ENCODE measurements at places on chromosomes 16 and 17. TPM values are rescaled to one million over a fixed set of nuclear protein-coding genes. Genes with fewer than 3 reads are reported as not detected.

NPIPB8 gene
- not detected for total RNA-seq

DNA sequence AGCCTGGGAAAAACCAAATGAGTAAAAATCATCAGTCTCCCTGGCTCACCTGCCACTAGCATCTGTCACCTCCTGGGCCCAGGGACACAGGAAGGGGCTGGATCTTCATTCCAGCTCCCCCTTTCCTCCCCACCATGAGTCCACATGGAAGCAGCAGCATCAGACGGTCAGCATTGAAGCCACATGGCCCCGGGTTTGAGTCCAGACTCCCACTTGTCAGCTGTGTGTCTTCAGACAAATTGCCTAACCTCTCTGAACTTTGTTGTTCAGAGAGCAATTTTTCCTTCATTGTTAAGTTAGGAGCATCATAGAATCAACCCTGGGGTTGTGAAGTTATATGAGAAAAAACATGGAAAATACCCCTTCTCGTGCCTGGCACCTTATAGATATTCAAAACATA, 10.7 kb downstream of the CACNG4 start:
- no peak for DNase-seq

- DNase-seq: no peak
These were observed 8.3 kb downstream of the GSDMA start for GRCh38 chr17:39971076-39971603.

COQ7 gene
- 29.7 TPM for total RNA-seq

GRCh38 chr16:31092330-31092729, 2.3 kb downstream of the VKORC1 start:
- no peak for DNase-seq

- DNase-seq: no peak
These were observed 5.3 kb downstream of the GOSR1 start for GRCh38 chr17:30482555-30482954.
